CD8-positive, alpha-beta memory T cell (primary cell): ENCODE measurements at places on chromosomes 4 and X. TPM values are rescaled to one million over a fixed set of nuclear protein-coding genes. Genes with fewer than 3 reads are reported as not detected.

- DNase-seq: no peak
These were observed 107.9 kb upstream of the ELOVL6 start for GRCh38 chr4:110306303-110306702.

- no peak for DNase-seq
These were observed 17.8 kb downstream of the SSR4 start for GRCh38 chrX:153812220-153812619.

Gene CACNA1F
- total RNA-seq: 0.61 TPM

Gene ADH4
- not detected for total RNA-seq
